Small intestine (tissue), 16 donors: ENCODE measurements at places on chromosomes 7 and 10. TPM values are rescaled to one million over a fixed set of nuclear protein-coding genes. Genes with fewer than 3 reads are reported as not detected.

DNA sequence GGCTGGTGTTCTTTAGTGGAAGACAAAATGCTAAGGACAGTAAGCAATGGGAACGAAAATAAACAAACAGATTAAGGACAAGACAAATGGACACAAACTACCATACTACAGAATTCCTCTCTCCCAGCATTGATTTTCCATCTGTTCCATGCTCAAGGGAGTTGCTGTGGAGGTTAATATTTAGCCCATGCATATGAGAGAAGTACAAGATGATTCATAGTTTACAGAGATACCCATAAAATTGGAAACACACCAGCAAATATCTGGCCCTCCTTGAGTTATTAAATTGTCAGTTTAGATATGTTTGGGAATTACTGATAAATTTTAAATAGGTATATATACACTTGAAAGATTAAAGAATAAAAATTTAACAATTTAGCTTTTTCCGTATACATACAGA, 69.8 kb downstream of the GLI3 start:
- DNase-seq, result peak; percentile 41

- no peak for DNase-seq
Observed at GRCh38 chr10:1022413-1022812, 3.2 kb downstream of the IDI2 start.

DNA sequence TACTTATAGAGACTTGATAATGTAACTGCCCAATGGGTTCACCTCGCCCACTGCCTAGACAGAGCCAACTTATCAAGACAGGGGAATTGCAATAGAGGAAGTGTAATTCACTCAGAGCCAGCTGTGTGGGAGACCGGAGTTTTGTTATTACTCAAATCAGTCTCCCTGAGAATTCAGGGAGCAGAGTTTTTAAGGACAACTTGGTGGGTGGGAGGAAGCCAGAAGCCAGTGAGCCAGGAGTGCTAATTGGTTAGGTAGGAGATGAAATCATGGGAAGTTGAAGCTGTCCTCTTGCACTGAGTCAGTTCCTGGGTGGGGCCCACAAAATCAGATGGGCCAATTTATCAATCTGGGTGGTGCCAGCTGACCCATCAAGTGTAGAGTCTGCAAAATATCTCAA, 20.1 kb upstream of the C7orf33 start:
- no peak for DNase-seq

- DNase-seq, result no peak
Observed at GRCh38 chr10:24054421-24054820, 154.5 kb upstream of the KIAA1217 start.

GRCh38 chr10:6145166-6145987, 56.5 kb downstream of the RBM17 start:
- DNase-seq, result peak; percentile 60

The CARD11 gene
- 5.4 TPM for polyA plus RNA-seq

The AP5Z1 gene
- polyA plus RNA-seq, result 35.8 TPM
